NCI-H1092 (cell line): ENCODE measurements at places on chromosomes 1 and 21.

- peak; percentile 46 for DNase-seq
These were observed 382 bp downstream of the TRMT1L start for GRCh38 chr1:185156288-185156853.

DNA sequence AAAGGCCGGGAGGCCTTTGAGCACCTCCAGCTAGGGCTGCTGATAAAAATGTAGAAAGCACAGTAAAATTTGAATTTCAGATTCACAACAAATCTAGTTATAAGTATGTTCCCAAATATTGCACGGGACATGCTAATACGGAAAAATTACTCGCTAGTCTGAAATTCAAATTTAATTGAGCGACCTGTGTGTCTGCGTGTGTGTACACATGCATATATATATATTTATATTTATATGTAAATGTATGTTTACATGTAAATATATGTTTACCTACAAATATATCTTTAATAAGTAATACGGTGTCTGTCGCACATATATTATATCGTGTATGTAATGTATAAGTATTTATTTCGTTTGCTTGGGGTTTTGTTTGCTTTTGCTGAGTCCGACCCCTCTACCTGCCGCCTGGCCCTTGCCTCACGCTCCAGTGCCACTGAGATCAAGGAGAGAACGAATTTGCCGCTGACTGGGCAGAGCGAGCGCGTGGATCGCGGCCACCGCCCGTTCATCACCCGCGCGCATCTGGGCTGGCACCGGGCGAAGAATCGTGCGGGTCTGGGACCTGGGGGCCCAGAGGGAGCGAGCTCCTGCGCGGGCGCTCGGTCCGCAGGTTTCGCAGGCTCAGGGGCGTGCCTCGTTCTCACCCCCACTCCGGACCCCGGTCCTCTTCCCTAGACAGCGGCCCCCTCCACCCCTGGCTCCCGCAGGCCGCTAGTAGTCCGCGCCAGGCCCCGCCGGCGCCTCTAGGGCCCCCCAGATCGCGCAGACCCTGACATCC is 534 bp upstream of the WRAP73 start:
- no peak for DNase-seq

GRCh38 chr1:2233468-2233867 is 5.3 kb downstream of the SKI start:
- DNase-seq = no peak

DNA sequence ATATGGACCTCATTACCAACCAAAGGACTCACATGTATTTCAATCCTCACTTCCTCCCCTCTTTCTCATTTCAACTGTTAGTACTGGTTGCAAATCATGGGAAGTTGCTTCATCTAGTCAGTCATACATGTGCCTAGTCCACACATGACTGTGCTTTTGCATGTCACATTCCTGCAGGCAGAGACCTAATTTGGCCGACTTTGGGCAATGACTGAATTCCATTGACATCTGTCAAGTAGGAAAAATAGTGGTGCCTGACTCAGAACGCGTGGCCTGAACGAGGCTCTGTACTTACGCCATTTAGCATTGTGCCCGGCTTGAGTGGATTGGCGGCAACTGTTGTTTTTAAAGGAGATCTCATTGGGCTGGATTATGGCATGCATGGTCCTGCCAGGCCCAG is 18.0 kb downstream of the PTPRU start:
- DNase-seq = no peak

- DNase-seq = no peak
These were observed 55.5 kb downstream of the CAPN8 start for GRCh38 chr1:223609977-223610376.

GRCh38 chr1:37931102-37931360 is 15.8 kb downstream of the INPP5B start:
- DNase-seq = no peak

GRCh38 chr21:27633631-27634030 is 666.7 kb upstream of the ADAMTS5 start:
- no peak for DNase-seq

DNA sequence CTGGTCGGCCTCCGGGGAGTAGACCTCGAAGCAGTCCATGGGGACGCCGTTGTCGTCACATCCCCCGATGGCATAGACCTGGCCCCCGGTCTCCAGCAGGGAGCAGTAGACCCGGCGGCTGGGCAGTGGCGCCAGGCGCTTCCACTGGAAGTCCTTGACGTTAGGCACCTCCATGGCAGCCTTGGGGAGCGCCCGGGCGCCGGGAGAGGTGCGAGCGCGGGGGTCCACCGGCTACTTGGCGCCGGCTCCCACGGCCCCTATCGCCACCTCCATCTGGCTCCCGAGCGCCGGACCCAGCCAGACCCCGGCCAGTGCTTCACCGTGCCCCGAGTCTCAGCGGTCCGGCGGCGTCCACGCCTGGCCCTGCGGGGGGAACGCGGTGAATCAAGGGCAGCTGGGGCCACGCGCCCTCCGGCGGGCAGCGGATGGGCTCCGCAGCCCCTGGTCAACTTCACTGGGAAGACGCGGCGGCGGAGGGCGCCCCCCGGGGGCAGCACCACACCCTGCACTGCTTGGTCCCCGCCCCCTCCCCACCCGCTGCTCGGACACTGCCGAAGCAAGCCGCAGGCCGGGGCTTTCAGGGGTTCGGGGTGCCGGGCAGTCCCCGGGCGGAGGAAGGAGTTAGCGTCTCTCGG is 13.2 kb downstream of the KLHDC8A start:
- DNase-seq = peak; percentile 35

GRCh38 chr1:56803561-56804156 is 15.5 kb downstream of the FYB2 start:
- DNase-seq = no peak
